ENCODE measurements at places on chromosomes 2 and 18.

DNA sequence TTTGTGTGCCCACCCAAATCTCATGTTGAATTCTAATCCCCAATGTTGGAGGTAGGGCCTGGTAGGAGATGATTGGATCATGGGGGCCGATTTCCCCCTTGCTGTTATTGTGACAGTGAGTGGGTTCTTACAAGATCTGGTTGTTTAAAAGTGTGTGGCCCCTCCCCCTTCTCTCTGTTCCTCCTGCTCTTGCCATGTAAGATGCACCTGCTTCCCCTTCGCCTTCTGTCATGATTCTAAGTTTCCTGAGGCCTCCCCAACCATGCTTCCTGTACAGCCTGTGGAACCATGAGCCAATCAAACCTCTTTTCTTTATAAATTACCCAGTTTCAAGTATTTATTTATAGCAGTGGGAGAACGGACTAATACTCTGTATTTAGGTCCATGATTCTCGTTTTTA lies 588.1 kb downstream of the DCDC2C start:
- no peak for DNase-seq

DNA sequence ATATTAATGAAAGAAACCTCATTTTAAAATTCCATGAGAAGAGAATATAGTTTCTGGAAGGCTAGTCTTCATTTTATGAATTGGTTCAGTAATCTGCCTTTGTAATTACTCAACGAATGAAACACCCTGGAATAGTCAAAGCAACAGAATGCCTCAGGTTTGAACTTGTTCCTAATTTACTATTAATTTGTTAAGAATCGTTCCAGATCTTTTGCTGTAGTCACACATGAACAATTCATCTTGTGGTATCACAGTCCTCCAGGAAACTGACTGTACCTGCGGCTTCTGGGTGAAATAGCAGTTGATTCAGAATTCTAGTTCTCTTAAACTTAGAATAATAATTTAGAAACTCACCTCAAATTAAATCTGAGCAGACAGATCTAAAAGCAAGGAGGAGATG lies 282.7 kb upstream of the MAP2 start:
- no peak for DNase-seq

GRCh38 chr18:10322004-10322403 lies 132.4 kb upstream of the APCDD1 start:
- DNase-seq: no peak

DNA sequence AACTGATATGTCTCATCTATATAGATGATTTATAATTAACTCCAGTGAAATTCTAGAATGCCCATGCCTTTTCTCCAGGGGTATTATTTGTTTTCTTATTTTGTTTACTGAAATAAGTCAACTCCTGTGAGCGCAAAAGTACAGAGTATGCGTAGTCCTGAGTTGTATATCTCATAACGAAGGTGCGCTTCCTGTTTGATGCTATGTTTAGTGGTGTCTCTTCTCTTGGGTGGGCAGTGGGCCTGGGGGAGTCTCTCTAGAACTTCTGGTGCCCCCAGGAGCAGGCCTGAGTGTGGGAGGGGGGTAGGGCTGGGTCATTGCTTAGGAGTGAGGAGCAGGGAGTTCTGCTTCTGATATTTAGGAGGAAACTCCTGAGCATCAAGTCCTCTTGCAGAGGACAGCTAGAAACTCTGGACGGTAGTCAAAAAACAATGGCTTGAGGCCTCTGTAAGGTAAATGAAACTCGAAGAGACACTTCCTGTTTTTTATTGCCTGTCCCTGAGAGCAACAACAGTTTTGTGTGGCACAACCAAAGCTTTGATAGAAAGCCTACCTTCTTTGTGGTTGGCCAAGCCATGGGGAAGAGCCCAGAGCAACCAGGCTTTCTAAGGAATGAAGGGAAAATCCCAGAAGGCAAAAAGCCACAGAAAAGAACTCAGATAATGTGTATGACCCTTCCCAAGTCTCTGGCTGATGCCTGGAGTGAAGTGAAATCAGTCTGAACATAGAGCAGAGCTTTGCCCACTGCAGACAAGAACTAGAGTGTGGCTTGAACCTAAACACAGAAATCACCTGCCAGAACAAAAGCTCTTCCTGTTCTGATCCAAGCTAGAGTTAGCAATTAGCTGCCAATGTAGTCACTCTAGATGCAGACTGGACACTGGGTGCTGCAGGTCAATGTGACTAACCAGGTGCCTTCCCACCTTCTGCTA lies 8.5 kb upstream of the SP140L start:
- no peak for DNase-seq

DNA sequence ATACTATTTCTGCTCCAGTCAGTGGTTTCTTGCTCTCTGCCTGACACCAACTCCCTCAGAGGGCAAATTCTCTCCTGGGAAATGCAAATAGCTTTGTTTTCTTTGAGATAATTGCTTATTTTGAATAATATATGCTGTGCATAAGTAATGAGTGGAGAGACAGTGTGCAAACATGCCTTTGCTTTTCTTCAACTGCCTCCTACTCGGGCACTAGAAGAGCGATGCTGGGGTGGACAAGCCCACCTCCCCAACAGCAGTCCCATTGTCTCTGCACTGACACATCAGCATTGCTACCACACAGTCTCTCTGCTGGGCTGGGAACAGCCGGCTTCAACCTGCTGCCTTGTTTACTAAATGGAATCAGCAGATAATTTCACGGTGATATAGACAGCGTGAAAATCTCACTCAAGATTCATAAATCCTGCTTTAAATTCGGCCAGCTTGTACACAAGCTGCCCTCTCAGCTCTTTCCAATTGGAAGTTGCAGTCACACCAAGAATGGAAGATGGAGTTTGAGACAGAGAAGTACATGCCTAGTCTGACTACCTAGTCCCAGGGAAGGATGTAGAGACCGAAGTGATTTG lies 694.5 kb downstream of the TDRD15 start:
- no peak for DNase-seq

DNA sequence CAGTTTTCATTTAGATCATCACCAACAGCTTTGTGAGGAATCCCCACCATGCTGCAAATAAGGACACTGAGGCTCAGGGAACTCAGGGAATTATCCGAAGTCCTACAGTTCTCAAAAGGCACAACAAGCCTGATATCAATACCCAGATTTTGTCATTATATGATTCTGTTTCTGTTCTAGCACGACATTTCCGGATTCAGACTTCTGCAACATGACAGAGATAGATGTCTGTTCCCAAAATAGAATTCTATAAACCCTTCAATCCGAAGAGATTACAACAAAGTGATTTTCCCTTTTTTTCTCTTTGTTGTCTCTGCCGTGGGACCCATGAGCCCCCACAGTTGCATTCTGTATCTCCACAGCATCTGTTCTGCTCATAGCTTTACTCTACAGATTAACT lies 72.0 kb downstream of the DOCK10 start:
- no peak for DNase-seq

DNA sequence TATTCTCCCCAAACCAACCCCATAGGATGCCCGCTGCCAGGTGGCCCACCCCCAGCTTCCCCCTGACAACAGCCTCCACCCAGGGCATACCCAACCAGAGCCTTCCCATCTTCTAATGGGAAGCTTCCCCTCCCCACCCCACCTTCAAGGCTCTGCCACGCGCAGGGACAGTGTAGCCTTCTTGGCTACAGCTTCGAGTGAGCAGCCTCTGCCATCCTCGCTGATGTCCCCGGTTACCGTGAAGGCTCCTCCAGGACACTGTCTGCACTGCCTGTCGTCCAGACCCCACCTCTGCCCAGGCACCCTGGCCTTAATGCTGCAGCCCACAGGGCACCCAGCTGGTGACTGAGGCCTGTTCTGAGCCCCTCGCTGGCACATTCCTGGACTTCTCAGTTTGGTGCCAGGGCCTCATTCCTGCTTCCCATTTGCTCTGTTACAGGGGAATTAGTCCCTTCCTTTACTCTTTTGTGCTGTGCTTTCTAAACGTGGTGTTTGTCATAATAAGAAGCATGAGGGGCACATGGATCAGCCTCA lies 13.0 kb upstream of the ADNP2 start:
- DNase-seq: no peak

DNA sequence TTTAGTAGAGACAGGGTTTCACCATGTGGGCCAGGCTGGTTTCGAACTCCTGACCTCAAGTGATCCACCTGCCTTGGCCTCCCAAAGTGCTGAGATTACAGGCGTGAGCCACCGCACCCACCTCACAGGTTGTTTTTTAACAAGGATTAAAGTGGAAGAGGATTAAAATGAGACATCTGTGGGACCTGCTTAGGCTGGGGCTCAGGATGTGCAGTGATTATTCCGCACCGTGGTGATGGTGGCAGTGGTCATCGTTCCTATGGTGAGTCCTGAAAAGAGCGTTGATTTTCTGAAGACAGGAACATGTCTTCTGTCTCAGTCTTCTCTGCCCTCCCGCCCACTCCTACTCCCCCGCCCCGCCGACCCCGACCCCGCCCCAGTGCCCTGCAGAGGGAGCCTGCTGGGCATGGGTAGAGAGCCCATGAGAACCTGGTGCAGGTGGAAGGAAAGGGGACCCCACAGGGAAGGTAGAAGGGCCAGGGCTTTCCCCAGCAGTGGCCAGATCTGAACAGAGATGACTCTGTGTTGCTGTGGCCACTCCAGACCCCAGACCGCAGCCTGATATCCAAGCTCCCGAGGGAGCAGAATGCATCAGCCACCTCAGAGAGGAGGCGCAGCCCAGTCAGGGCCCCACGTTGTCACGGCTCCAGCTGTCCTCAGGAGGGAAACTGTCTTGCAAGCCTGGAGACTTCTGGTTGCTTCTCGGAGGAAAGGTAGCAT lies 34.5 kb upstream of the FOSL2 start:
- no peak for DNase-seq

GRCh38 chr18:57475903-57476302 lies 40.7 kb downstream of the ONECUT2 start:
- no peak for DNase-seq

- DNase-seq: no peak
Observed at GRCh38 chr2:208645226-208645625, 238.6 kb downstream of the PTH2R start.

DNA sequence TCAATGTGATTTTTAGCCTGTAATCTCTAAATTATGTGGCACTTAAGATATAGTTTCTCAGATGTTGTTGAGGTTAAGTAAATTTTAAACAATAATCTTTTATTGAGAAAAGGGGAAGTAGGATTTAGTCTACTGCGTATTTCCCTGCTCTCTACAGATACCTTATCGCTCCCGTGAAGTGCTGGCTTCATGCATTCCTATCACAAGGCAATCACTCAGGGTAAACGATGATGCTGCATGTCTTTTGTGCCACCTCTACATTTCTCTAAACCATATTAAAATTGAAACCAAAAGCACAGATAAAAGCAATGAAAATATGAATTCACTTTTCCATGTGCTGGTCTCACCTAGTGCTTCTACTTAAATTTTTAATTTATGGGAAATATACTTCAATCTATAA lies 14.4 kb upstream of the RPE start:
- no peak for DNase-seq

- DNase-seq: no peak
Observed at GRCh38 chr2:41111836-41112627, 660.1 kb upstream of the SLC8A1 start.

DNA sequence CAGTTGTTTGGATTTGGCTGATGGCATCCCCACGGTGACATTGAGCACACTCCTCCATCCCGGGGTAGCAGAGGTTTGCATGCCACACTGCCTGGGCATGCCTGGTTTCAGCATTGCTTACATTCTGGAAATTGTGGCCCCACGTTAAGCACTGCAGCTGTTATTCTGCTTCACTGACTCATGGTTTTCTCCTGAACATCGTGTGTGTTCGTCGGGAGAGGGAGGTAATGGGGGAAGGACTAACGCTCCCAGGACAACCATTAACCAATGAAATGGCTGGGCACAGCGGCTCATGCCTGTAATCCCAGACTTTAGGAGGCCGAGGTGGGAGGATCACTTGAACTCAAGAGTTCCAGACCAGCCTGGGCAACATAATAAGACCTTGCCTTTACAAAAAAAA lies 28.2 kb upstream of the YWHAQ start:
- DNase-seq: no peak

DNA sequence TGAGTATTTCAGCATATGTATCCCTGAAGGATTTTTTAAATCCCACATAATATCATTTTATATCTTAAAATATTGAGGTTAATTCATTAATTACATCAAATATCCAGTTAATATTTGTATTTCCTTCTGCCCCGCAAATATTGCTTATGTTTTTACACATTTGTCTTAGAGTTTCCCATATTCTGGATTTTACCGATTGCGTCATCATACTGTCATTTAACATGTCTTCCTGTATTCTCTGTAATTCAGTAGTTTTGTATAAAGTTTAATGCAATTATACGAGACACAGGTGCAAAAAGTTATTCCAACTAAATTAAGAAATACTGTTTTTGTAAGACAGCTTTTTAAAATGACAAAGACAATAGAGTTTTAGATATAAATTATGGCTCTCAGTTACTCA lies 33.5 kb upstream of the UBXN4 start:
- DNase-seq: no peak

GRCh38 chr18:58609536-58609993 lies 19.3 kb downstream of the ALPK2 start:
- DNase-seq: no peak

DNA sequence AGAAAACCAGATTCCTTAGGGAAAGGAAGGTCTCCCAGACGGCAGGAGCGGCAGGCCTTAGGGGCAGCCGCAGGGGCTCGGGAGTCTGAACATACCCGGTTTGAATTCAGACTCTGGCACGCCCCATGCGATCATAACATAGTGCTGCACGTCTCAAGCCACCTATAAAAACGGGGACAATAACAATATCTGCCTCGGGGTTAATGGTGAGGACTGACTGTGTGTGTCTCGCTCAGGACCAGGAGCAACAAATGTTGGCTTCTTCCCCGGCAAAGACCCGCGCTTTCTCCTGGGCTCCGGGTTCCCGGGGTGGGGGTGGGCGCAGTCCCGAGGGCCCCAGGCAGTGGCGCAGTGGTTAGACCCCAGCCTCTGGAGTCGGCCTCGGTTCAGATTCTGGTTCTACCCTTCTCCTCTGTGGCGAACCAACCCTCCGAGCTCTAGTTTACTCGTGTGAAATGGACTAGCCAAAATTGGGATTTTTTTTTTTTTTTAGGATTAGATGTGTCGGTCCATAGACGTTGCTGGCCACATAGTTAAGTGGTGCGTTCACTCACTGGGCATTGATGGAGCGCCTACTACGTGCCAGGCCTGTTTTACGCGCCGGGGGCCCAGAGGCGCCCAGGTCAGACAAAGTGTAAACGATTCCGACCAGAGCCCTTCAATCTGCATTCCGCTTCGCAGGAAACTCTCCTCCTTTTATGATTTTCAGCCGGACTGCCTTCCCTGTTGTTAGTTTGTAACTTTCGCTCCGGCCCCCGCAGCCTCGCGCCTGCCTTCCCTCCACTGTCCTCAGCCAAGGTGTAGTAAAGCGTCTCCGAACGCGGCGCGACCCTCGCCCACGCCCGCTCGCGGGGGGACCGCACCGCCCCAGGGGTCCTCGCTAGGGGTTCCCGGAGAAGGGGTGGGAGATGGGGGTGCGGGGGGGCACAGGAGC lies 820 bp upstream of the SH3BP4 start:
- DNase-seq: no peak

- DNase-seq: no peak
Observed at GRCh38 chr2:147449323-147449991, 395.4 kb upstream of the ACVR2A start.

- DNase-seq: no peak
Observed at GRCh38 chr18:51490417-51490816, 292.9 kb upstream of the MEX3C start.

- no peak for DNase-seq
Observed at GRCh38 chr2:159066541-159067156, 98.2 kb downstream of the TANC1 start.
